ENCODE measurements at places on chromosomes 1 and 21. TPM values are rescaled to one million over a fixed set of nuclear protein-coding genes. Genes with fewer than 3 reads are reported as not detected.
A peak's percentile ranks its signal among the peaks of the same experiment; 100 is the strongest.

Gene KIF2C
- 0.73 TPM for total RNA-seq

Gene FLG2
- total RNA-seq: not detected

Gene MAEL
- 0.15 TPM for total RNA-seq

Gene CFAP74
- not detected for total RNA-seq

DNA sequence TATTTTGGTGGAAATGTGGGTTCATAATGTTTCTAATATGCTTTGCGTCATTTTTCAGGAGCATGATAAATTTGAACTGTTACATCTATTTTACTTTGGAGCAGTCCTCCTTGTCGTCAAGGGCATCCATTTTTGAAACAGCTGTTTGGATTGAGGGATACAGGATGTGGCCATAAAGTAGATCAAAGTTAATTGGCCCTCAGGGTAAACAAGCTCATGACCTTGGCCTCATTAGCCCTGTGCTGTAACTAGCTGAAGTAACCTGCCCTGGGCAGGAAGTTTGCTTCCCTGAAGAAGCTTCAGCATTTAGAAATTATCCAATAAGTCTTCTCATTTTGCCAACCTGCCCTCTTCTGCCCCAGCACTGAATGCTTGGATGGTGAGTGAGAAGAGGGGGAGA, 24.8 kb upstream of the RGL1 start:
- H3K27ac ChIP-seq: no peak overlapping the region
- H3K4me3 ChIP-seq: no peak overlapping the region
- no peaks in the 10 kb centered on the region for H3K4me1 ChIP-seq
- no peaks in the 10 kb centered on the region for H3K36me3 ChIP-seq

DNA sequence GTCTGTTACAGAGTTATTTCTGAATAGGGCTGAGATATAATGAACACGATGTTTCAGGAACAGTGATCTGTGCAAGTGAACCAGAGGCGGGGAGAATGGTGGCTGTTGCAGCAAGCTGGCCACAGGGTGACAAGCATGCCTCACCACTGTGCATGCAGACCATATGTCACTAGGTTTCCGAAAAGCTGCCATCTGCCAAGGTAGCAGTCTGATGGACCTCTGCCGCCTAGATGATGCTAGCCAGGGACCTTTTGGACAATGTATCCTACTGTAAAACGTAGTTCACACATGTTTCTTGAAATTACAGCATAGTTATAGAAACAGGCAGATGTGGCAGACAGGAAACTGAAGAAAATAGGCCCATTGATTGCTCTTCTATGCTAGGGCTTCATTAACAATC, 204.2 kb upstream of the RRP15 start:
- no peaks in the 10 kb centered on the region for H3K4me1 ChIP-seq
- no peak overlapping the region for H3K27ac ChIP-seq
- H3K27me3 ChIP-seq: no peaks in the 10 kb centered on the region
- no peaks in the 10 kb centered on the region for H3K36me3 ChIP-seq
- no peak for DNase-seq

- DNase-seq: no peak
- no peak overlapping the region for H3K27ac ChIP-seq
- H3K27me3 ChIP-seq: peaks cover 5% of the 10 kb centered on the region
These were observed 4.9 kb downstream of the HPCA start for GRCh38 chr1:32891241-32891570.

- no peaks in the 10 kb centered on the region for H3K27me3 ChIP-seq
- H3K4me3 ChIP-seq: no peak overlapping the region
- DNase-seq: no peak
- peaks cover 4% of the 10 kb centered on the region for H3K36me3 ChIP-seq
- peaks cover 21% of the 10 kb centered on the region for H3K4me1 ChIP-seq
These were observed 4.7 kb downstream of the POGK start for GRCh38 chr1:166843769-166844596.

DNA sequence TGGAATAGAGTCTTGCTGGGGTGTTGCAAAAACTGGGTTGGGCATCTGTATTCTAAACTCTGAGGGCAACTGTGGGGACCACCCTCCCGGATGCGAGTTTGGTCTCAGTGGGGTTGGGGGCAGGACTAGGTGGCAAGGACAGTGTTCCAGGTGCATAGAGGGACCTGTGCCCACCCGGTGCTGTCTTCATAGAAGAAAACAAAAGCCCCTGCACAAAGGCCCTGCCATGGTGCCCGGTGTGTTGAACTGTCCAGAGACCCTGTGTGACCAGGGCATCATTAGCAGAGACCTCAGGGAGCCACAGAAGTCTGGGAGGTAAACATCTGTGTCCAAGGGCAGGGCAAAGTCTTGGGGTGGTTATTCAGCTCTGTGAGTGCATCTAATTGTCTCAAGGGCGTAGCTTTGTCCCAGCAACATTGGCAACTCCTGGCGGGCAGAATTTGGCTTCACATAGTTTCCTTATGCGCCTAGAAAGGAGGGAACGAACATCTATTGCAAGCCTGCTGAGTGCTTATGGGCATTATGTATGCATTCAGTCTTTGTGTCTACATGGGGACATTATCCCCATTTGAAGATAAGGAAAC, 72.2 kb upstream of the IFFO2 start:
- H3K27me3 ChIP-seq: no peaks in the 10 kb centered on the region
- no peak for DNase-seq
- H3K4me1 ChIP-seq: no peaks in the 10 kb centered on the region
- H3K36me3 ChIP-seq: no peaks in the 10 kb centered on the region
- peak overlapping the region; percentile 23 for H3K27ac ChIP-seq

- peak overlapping the region; percentile 22 for H3K27ac ChIP-seq
- no peak for DNase-seq
- H3K4me1 ChIP-seq: no peaks in the 10 kb centered on the region
- no peaks in the 10 kb centered on the region for H3K27me3 ChIP-seq
- peak overlapping the region; percentile 10 for H3K4me3 ChIP-seq
These were observed 8.2 kb upstream of the MYOM3 start for GRCh38 chr1:24119859-24120756.

DNA sequence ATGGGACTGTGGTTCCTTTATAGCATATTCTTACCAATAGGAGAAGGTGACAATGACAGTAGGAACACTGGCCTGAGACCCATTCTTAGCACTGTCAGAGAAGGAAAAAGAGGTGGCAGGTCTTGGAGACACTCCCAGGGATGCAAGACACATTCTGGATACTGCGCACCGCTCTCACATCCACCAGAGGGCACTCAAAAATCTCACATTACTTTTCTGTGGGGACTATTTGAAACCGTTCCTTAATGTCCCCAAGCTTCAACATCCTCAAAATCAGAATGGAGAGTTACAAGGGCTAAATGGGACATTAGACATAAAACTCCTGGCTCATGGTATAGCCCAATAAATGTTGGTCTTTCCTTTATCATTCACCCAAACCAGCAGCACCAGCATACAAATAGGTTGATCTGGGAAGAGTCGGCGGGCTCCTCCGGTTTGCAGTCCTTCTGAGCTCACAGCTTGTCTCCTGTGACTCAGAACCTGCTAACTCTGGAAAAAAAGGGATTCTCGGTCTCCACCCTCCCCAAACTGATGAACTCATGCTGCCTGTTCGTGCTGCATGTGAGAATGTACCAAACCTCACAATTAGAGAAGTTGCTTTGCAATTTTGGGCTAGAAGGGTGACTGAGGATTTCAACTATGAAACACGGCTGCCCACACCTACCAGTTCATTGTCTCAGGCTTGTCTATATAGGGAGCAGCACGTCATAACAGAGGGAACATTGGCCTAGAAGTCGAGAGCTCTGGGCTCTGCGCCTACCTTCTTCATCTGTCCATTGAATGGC, 40.2 kb downstream of the IL12RB2 start:
- H3K36me3 ChIP-seq: no peaks in the 10 kb centered on the region
- no peak overlapping the region for H3K4me3 ChIP-seq
- no peak for DNase-seq
- no peaks in the 10 kb centered on the region for H3K27me3 ChIP-seq
- no peaks in the 10 kb centered on the region for H3K4me1 ChIP-seq
- no peak overlapping the region for H3K27ac ChIP-seq

Gene KCNJ6
- total RNA-seq: not detected

DNA sequence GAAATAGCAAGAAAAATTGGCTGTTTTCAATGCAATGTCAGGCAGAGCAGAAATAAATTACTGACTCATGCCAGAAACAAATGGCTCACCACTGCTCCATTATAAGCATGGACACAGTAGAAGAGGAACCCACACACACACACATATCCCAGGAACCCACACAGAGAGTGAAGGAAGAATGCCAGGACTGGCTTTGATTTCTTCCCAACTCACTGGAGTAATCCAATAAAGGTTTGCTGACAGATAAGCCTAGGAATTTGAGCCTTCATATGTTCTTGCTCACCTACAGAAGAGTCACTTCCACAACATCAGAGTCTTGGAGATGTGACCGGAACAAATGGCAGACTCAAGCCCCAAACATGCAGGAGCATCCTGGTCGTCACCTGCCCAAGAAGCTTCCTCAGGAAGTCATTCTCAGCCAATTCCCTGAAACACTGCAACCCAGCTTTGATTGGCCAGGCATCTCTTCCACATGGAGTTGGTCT, 2.2 kb downstream of the SH3BP5L start:
- no peak for DNase-seq
- H3K36me3 ChIP-seq: no peaks in the 10 kb centered on the region
- peak overlapping the region; percentile 96 for H3K4me3 ChIP-seq
- no peaks in the 10 kb centered on the region for H3K27me3 ChIP-seq
- peaks cover 19% of the 10 kb centered on the region for H3K4me1 ChIP-seq

DNA sequence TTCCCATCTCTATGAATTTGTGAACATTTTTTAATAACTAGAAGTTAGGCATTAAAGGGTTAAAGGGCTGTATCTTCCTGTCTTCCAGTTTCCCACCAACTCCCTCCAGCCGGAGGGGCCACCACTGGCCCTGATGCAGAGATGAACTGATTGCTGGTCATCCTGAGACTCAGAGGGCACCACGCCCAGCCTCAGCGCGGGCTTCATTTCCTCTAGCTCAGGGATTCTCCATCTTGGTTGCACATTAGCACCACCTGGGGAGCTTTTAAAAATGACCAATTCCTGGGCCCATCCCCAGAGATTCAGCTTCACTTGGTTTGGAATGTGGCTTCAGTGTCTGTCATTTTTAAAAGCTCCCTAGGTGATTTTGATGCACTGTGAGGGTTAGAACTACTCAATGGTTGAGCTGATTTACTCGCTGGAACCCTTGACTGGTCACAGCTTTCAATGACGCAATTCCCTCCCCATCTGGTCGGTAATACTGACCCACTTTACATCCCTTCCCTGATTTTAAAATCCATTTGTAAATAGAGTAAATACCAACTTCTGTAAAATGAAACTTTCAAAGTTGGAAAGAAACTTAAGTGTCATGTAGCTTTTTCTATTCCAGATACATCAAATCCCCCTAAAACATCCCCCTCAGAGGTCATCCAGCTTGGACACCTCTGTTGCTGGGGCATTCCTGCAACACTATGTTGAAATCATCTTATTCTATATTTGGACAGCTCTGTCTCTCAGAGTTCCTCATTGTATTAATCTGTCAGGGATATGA, 5.1 kb downstream of the NAV1 start:
- H3K36me3 ChIP-seq: no peaks in the 10 kb centered on the region
- no peak for DNase-seq
- H3K27ac ChIP-seq: peak overlapping the region; percentile 50
- H3K4me1 ChIP-seq: peaks cover 7% of the 10 kb centered on the region
- no peak overlapping the region for H3K4me3 ChIP-seq

DNA sequence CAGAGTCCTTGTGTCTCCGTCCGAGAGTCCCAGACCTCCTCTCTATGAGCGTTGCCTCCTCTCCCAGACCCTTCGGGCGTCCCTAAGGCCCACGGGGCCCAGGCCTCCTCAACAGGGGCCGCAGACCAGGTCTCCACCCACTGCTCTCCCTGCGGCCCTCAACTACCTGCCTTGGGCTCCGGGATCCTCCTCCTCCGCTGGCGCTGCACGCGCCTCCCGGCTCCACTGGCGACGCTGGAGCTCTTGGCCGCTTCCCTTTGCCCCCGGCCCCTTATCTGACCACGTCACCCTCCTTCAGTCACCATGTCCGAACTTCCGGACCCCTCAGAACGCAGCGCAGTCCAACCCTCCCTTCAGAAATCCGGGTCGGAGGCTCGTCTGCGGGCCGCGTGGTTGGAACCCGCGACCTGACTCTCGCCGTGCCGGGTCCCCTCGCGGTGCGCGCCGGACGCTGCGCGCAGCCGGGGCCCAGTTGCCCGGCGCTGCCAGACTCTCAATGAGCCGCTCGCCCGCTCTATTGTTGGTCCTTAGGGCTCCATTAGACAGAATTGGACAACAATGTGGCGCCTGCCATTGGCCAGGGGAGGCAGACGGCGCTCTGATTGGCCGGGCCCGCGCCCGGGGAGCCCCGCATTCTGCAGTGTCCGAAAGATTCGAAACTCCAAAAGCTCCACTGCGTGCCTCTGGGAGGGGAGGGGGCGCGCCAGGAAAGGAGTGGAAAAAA, at the start of gene DMRTA2:
Gene DMRTA2 (minus strand): TSS at position 498 of the 724 bp plus-strand sequence. CDS start 1,907 bp downstream, outside the sequence.
- no peaks in the 10 kb centered on the region for H3K36me3 ChIP-seq
- H3K27me3 ChIP-seq: peaks cover 12% of the 10 kb centered on the region
- H3K4me1 ChIP-seq: peaks cover 6% of the 10 kb centered on the region

Gene LRRC38
- not detected for total RNA-seq

Gene DENND2C
- total RNA-seq: 3.3 TPM

DNA sequence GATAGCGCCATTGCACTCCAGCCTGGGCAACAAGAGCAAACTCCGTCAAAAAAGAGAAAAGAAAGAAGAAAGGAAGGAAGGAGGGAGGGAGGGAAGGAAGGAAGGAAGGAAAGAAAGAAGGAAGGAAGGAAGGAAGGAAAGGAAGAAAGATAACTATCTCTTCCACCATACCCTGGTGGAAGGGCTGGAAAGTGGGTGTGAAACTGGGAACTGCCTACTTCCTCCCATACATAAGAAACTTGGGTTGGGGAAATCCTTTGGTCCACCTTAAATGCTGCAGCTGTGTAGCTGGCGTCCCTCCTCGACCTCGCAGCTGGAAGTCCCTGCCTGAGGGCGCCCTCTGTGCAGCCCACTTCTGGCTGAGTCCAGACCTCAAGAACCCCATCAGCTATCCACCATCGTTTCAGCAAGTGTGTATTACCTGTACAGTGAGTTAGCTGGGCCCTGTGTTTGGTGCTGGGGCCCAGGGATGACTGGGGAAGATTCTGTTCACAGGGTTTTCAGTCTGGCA, 4.6 kb upstream of the FAM167B start:
- H3K27ac ChIP-seq: no peak overlapping the region
- no peak for DNase-seq
- no peak overlapping the region for H3K4me3 ChIP-seq
- peaks cover 9% of the 10 kb centered on the region for H3K4me1 ChIP-seq

DNA sequence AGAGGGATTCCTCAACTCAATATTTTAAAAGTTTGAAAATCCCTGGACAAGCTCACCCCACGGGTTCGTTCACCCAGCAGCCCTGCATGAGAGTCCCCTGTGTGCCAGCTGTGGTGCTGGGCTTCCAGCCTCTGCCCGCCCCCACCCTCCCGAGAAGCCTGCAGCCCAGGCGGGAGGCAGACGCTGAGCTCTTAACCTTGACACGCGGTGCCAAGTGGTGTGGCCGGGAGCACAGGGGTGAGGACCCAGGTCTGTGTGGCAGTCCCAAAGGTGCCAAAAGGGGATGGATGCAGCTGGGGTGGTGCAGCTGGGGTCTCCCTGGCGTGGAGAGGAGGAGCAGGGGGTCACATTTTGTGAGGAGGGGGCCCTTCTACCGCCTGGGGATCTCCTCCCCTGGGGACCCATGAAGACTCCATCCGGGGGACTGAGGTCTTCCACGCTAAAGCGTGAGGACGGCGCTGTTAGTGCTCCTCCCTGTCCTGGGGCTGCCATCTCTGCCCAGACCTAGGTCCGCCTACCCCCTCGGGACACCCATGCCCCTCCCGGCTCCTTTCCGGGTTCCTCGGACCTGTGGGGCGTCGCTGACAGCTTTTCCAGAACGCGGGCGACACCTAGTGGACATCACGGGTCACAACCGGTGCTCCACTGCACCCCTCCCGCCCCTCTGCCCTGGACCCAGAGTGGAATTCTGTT, 12.9 kb downstream of the PLA2G2F start:
- peak overlapping the region; percentile 68 for H3K4me3 ChIP-seq
- no peaks in the 10 kb centered on the region for H3K36me3 ChIP-seq
- peak; percentile 70 for DNase-seq
- H3K27me3 ChIP-seq: no peaks in the 10 kb centered on the region
- peaks cover 7% of the 10 kb centered on the region for H3K4me1 ChIP-seq
- H3K27ac ChIP-seq: peak overlapping the region; percentile 89

Gene LAMC1
- total RNA-seq: 249 TPM

Data from breast epithelium (tissue), 4 donors.